ENCODE measurements at places on chromosomes 5 and 9.

- DNase-seq, result no peak
These were observed 24.9 kb downstream of the AHRR start for GRCh38 chr5:346229-346935.

DNA sequence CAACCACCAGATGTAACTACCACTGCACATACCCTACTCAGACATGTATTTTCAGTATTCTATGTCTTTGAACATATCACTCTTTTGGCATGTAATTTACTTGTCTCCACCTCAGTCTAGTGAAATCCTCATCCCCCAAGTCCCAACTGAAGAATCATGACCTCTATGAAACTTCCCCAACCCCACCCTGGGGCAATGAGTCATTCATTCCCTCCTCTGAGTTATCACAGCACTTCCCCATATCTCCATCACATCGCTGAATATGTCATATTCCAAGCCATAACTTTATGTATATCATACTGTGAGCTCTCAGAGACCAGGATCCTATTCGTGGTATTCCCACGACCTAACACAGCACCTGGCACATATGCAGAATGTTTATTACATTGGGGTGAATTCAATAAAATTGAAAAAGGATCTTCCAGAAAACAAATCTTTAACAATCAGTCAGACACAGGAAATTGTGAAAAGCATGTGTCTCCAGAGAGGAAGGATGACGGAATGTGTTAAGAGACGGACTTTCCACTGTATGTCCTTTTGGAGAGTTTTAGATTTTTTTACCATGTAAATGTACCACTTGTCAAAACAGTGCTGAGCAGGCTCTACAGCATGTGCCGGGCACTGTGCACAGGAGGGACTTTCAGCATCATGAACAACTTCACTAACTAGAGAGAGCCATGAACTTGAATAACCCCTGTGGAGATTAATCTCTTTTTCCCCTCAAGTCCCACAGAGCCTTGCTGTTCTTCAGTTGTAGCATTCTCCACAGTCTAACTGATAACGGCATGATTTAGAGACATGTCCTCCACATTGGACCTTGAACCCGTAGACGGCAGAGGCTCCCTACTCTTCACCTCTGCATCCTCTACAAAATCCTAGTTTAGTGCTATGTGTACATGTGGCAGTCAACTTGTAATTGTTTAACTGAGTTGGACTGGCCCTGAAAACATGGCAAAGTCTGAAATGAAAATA lies 213.5 kb downstream of the GLIS3 start:
- no peak for DNase-seq

- no peak for DNase-seq
These were observed 330.7 kb downstream of the CAAP1 start for GRCh38 chr9:26561928-26562327.

GRCh38 chr9:14031060-14031414 lies 282.9 kb downstream of the NFIB start:
- DNase-seq, result no peak

GRCh38 chr5:154559398-154560276 lies 81.6 kb upstream of the HAND1 start:
- DNase-seq, result no peak

GRCh38 chr5:74433255-74433895 lies 207.2 kb downstream of the ENC1 start:
- DNase-seq, result no peak

GRCh38 chr5:178324481-178325310 lies 92.1 kb upstream of the PHYKPL start:
- no peak for DNase-seq

- no peak for DNase-seq
These were observed 58.0 kb downstream of the GOLM1 start for GRCh38 chr9:86041311-86041741.

GRCh38 chr9:34715639-34716215 lies 5.8 kb upstream of the CCL21 start:
- DNase-seq, result no peak

DNA sequence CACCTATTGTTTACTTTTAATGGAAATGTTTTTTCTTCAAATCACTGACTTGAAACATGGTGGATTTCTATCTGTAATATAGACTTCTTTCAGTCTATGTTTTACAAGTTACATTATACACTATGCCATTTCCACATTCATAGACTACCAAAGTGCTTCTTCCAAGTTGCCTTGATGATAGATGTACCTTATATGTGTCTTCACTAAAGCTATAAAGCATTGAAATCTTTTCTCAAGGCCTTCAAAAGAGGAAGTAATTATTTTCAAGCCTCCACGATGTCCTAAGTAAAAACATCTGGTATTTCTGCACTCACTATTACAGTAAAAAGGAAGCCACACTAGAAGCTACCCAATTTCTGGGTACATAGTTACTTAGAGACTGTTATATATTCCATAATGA lies 113.3 kb downstream of the FGF10 start:
- DNase-seq, result no peak

- no peak for DNase-seq
These were observed 229.4 kb downstream of the CDK5RAP2 start for GRCh38 chr9:120350596-120350995.

GRCh38 chr5:172544371-172545095 lies 90.2 kb upstream of the SH3PXD2B start:
- DNase-seq, result no peak

DNA sequence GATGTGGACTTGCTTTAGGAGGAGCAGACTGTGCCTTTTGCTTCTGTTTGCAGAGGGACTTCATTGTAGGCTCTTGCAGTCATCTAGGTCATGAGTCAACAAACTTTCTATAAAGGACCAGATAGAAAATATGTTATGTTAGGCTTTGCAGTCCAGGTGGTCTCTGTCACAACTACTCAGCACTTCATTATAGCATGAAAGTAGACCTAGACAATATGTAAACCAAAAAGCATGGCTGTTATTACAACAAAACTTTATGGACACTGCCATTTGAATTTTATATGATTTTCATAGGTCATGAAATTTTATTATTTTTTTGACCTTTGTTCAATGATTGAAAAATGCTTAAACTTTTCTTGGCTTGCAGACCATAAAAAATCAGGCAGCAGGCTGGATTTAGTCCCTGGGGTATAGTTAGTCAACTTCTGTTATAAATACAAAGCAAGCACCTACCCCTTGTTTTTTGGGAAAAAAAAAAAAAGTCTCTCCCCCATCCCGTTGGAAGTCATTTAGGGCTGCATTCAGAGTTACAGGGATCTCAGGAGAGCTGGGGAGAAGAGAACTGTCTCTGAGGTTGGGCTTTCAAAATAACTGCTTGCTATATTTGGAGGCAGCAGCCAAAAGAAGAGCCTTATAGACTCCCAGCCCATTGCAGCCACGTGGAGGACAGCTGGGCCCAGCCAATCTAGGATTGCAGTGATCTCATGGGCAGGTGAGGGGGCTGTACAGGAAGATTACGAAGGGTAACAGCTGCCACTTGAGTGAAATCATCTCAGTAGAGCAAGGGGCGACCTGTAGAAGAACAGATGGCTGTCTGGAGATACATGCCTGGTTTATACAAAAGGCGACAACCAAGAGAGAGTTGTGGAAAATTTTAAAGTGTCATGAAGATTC lies 136.6 kb upstream of the TNC start:
- DNase-seq, result no peak

DNA sequence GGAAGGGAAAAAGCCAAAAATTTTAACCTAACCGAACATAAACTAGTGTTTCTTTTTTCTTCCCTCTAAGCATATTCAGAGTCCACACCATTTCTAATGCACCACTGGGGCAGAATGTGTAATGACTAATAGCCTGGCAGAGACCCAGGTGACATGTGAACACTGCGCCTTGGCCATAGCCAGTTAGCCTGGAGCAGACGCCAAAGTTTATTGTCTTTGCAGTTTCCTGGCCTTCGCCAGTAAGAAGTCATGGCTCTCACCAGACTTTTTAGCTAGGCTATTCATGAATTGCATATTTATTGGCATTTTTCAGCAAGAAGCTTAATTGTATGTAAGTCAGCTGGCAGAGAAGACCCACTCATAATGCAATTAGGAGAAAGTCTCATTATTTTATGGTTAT lies 182.8 kb upstream of the SLC27A6 start:
- no peak for DNase-seq

DNA sequence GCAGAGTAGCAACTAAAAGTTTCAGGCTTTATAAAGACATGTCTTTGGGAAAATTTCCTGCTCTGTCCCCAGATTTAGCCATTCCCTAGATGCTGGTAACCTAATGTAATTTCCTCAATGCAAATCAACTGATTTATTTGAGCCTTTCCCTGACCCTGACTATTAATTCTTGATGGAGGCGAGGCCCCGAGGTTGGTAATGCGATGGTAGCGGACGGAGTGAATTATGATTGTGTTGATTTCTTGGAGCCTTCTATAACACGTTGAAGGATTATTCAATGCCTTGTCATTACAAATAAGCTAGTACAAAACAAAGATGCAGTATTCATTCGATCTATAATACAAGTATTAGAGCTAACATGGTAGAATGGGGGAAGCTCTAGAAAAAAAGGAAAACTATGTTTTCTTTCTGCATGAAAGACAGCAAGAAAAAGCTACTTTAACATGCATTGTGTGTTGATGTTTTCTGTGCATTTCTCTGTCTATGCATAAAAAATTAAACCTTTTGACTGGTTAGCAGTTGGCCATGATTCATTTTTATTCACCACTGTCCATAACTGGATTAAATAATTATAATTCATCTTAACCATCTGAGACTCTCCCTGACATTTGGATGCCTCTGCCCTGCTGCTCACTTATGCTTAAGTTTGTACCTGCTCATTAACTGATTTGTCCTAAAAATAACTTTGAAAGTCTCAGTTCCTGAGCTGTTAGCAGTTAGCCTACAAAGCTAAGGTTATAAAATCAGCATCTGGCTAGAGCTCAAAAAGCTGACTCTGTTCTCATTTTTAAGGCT lies 490.2 kb upstream of the NUDT12 start:
- no peak for DNase-seq

DNA sequence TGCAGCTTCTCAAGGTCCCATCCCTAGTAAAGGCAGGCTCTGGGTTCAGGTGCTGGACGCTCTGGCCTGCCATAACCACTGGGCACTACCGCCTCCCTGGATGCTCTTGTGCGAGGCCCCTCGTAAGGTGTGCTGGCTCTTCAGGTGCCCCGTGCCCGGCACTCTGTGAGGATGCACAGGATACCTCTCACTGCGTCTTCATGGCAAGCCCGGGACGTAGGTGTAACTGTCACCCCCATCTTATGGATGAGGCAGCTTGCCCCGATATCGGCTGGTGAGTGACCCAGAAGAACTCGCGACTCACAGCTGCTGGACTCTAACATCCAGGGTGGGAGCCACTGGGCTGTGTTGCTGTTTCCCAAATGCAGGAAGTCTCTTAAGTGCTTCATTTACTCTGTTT lies 79.0 kb downstream of the GTF3C4 start:
- no peak for DNase-seq

DNA sequence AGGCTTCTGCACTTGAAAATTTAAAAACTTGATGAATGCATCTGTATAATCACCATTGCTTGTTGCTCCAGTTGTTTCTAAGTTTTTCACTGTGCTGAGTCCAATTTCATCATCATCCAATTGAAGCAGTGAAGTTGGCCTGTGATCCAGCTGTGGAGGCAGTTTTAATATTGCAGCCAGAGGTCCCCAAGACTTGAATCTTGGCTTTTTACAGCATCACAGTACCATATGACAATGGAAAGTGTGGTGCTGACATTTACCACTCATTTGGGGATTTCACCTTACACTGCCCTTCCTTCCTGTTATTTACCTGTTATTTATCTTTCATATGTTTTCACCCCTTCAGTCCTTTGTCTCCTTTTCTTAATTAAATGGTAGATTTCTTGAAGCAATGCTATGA lies 76.2 kb upstream of the SPIN1 start:
- DNase-seq, result no peak

GRCh38 chr5:76590027-76590426 lies 33.2 kb downstream of the F2RL2 start:
- DNase-seq, result no peak

DNA sequence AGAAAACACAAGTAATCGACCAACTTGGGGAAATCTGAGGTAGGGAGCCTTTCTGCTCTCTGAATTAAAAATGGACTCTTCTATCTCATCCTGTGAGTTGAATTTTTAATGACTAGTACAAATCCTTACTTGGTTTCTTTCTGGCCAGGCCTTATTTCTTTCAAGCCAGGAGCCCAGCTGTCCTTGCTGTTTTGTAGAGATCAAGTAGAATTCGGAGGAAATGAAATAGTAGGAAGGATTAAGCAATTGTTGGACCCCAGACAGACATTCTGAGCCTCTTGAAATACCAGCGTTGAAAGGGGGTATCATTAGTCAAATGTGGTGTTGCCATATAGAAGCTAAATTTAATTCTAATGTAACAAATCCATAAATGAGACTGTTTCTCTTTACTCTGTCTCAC lies 53.7 kb upstream of the SMIM15 start:
- DNase-seq, result no peak

DNA sequence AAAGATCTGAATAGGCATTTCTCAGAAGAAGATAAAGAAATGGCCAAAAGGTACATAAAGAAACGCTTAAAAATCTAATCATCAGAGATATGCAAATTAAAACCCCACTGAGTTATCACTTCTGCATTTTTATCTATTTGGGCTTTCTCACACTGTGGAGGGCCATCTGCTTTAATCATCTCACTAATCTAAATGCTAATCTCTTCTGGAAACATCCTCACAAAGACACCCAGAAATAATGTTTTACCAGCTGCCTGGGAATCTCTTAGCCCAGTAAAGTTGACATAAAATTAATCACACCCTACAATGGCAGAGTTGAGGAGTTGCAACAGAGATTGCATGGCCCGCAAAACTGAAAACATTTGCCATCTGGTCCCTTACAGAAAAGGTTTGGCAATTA lies 407.9 kb upstream of the CYLC2 start:
- DNase-seq, result no peak

- no peak for DNase-seq
These were observed 80.5 kb downstream of the NREP start for GRCh38 chr5:111676466-111676865.

- DNase-seq, result no peak
These were observed 32.2 kb upstream of the ANGPTL2 start for GRCh38 chr9:127154390-127155191.

DNA sequence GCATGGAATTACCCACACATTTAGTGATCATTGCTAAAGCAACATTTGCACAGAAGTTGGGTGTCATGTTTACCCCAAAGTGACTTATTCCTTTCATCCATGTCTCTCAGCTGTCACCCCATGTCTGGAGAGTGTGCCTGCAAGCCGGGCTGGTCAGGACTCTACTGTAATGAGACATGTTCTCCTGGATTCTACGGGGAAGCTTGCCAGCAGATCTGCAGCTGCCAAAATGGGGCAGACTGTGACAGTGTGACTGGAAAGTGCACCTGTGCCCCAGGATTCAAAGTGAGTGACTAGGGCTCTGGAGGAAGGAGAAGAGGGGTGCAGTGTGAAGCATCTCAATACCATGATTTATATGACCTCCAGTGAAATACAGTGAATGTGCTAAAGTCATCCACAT lies 99.9 kb upstream of the PRRC1 start:
- no peak for DNase-seq
